ENCODE measurements at places on chromosomes 1 and 21. TPM values are rescaled to one million over a fixed set of nuclear protein-coding genes. Genes with fewer than 3 reads are reported as not detected.
A peak's percentile ranks its signal among the peaks of the same experiment; 100 is the strongest.

DNM3 gene
- total RNA-seq, result 2.6 TPM

MYOM3 gene
- 1.8 TPM for total RNA-seq

AUNIP gene
- total RNA-seq, result 4.8 TPM

DNA sequence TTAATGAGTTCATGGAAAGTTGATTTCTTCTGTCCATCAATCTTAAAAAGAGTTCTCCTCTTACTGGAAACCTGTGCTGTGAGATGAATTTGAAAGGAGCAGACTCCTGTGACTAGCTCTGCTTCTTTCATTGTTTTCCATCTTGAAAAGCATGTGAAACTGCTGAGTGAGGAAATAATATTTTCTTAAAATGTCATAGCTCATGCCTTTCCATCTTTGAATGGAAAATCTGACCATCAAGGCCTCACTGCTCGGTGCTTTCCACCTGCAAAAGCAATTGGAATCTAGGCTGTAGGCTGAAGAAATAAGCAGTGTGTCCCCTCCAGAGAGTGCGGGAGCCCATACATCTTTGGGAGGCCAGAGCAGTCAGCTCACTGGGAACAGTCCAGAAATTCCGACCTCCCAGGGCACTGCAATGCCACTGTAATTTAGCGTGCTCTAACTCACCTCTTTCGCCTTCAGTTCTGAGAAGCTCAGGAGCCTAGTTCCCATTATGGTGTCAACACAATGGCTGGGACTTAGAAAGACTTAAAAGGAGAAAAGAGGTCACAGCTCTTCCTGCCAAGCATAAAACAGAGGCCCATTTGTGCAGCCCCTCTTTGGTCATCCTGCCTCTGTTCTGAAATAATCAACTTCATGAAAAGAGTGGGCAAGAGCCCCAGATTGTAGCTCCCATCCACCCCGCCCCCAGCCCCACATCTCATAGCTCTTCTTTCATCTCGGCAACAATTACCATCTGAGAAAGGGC is 50.4 kb upstream of the F3 start:
- DNase-seq, result no peak
- H3K27ac ChIP-seq, result no peak overlapping the region
- no peaks in the 10 kb centered on the region for H3K36me3 ChIP-seq

- DNase-seq, result peak; percentile 56
- H3K4me1 ChIP-seq, result no peaks in the 10 kb centered on the region
- no peaks in the 10 kb centered on the region for H3K27me3 ChIP-seq
- H3K4me3 ChIP-seq, result no peak overlapping the region
- H3K36me3 ChIP-seq, result no peaks in the 10 kb centered on the region
These were observed 3.2 kb downstream of the GREM2 start for GRCh38 chr1:240608707-240609106.

DNA sequence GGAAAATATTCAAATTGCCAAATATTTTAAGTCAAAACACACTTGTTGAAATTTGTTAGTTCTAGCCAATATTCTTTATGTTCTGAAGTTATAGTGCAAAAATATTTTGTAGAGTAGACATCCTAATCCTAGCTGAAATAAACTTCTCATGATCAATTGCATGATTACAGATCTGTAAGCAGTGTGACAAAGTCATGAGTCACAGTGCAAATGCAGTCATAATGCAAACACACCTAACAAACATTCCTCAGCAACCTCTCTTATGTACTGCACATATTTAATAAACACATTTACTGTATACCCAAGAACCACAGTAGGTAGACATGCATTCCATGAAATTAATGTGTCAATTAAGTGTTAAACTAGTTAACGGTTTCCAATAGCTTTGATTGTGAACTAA is 1857.4 kb downstream of the NCAM2 start:
- H3K4me1 ChIP-seq, result no peaks in the 10 kb centered on the region
- no peak overlapping the region for H3K27ac ChIP-seq
- H3K4me3 ChIP-seq, result no peak overlapping the region

DNA sequence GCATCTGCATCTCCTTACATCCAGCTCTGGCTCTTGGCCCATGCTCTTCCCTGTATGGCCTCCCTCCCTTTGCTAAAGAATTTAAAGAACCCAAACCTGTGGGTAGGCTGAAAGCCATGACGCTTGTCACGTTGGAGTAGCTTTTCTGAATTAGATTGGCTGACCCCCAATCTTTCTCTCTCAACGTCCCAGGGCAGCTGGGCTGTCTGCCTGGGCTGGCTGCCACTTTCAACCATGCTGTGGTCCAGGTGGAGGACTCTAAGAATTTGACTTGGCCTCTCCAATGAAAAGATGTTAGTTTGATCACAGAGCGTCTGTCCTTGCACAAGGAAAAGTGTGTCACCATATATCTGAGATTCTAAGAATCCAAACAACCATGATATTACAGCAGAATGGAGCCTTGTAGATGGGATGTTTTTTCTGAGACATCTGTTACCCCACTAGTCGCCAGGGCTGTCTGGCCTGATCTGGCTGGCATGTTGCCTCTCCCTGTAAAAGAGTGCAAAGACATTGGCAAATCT is 6.5 kb upstream of the IGSF3 start:
- H3K36me3 ChIP-seq, result no peaks in the 10 kb centered on the region
- no peak overlapping the region for H3K4me3 ChIP-seq
- DNase-seq, result no peak
- H3K27ac ChIP-seq, result no peak overlapping the region
- no peaks in the 10 kb centered on the region for H3K4me1 ChIP-seq

DNA sequence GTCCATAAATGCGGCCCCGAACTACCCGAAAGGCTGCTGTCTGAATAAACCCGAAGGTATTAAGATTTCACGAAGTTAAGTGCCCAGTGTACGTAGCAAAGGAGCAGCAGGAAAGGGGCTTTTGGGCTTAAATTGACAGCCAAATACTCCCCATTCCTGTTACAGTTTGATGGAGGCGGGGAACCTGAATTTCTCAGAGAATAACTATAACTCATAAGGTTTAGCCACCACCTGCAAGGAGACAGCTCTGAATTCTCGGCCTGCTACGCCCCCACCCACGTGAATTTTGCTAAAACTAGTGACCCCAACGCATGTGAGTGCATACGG is 5.2 kb downstream of the GFI1 start:
- peaks cover 33% of the 10 kb centered on the region for H3K4me1 ChIP-seq
- H3K36me3 ChIP-seq, result no peaks in the 10 kb centered on the region
- H3K4me3 ChIP-seq, result peak overlapping the region; percentile 63
- H3K27ac ChIP-seq, result no peak overlapping the region
- H3K27me3 ChIP-seq, result peaks cover 68% of the 10 kb centered on the region

DNA sequence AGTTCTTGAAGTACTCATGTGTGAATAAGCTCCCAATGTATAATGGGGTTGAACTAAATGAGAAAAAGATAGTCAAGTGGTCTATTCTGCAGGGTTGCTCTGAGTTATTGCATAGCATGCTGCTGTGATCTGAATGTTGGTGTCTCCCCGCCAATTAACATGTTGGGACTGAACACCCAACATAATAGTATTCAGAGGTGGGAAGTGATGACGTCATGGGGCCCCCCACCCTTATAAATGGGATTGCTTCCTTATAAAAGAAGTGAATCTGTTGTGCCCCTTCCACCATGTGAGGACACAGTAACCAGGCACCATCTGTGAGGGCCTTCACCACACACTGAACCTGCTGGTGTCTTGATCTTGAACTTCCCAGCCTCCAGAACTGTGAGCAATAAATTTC is 50.2 kb downstream of the MAB21L3 start:
- no peak overlapping the region for H3K4me3 ChIP-seq
- H3K27me3 ChIP-seq, result no peaks in the 10 kb centered on the region
- DNase-seq, result peak; percentile 16
- H3K36me3 ChIP-seq, result no peaks in the 10 kb centered on the region
- no peak overlapping the region for H3K27ac ChIP-seq

GRCh38 chr1:2236695-2237677 is 8.9 kb downstream of the SKI start:
- no peak overlapping the region for H3K27ac ChIP-seq
- no peak overlapping the region for H3K4me3 ChIP-seq
- no peak for DNase-seq
- H3K4me1 ChIP-seq, result peaks cover 36% of the 10 kb centered on the region
- H3K27me3 ChIP-seq, result no peaks in the 10 kb centered on the region

All from colonic mucosa (tissue), 4 donors.